CD4-positive, alpha-beta memory T cell (primary cell): ENCODE measurements at places on chromosomes 4 and X.
A peak's percentile ranks its signal among the peaks of the same experiment; 100 is the strongest.

GRCh38 chr4:8656185-8656517 lies 63.6 kb downstream of the CPZ start:
- DNase-seq, result no peak

DNA sequence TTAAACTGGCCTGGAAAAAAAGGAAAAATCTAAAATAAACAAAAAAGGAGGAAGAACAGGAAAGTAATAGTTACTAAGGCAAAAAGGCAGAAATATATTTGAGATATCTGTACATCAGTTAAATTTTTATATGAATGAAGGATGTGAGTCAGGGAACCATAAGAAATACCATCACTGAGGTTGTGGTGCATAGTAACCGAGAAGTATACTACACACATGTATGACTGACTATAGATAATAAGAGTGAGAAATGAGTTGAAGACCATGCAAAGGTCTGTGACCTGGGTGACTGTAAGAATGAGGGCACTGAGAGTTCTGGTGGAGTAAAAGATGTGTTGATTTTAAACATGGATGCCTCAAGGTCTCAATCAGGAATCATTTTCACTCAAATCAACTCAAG lies 220.6 kb upstream of the FAM241A start:
- DNase-seq, result no peak

DNA sequence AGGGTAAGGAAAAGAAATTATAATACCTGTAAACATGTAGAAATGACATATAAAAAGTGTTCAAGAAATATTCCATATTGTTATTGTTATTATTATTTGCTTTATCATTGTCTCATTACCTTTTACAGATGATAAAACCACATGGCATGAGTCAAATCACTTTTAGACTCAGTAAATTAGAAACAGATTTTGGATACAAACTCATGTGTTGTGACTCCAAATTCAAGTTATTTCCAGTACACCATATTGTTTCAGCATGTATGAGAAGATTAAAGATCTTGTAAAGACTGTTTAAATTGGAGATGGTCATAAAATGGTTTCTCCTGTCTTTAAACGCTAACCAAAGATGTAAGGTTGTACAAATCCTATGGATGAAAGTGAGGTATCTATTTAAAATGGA lies 18.1 kb downstream of the PPP1R2C start:
- DNase-seq, result no peak

DNA sequence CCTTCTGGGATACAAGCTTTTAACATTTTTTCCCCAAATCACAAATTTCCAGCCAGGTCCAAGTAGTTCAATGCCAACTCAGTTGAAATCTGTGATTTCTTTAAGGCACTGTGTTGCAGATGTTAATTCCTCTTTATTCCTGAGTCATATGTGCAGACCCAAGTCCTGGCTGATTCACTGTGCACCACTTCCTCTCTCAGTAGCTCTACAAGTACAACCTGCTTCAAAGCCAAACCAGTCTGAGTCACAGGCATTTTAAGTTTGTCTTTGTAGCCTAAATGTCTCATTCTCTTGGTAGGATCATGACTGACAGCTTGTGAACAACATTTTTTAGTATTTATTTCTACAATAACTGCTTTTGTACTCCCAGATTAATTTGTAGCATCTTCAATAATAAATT lies 165.6 kb upstream of the S100G start:
- peak; percentile 9 for DNase-seq

GRCh38 chrX:17968367-17968766 lies 107.3 kb upstream of the RAI2 start:
- DNase-seq, result no peak

DNA sequence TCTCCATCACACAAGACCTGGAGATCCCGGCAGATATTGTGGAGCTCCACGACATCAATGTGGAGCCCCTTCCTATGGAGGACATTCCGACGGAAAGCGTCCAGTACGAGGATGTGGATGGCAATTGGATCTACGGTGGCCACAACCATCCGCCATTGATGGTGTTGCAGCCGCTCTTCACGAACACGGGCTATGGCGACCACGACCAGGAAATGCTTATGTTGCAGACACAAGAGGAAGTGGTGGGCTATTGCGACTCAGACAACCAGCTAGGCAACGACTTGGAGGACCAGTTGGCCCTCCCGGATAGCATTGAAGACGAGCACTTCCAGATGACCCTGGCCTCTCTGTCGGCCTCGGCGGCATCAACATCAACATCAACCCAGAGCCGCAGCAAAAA lies 717 bp downstream of the YY2 start:
- DNase-seq, result no peak

DNA sequence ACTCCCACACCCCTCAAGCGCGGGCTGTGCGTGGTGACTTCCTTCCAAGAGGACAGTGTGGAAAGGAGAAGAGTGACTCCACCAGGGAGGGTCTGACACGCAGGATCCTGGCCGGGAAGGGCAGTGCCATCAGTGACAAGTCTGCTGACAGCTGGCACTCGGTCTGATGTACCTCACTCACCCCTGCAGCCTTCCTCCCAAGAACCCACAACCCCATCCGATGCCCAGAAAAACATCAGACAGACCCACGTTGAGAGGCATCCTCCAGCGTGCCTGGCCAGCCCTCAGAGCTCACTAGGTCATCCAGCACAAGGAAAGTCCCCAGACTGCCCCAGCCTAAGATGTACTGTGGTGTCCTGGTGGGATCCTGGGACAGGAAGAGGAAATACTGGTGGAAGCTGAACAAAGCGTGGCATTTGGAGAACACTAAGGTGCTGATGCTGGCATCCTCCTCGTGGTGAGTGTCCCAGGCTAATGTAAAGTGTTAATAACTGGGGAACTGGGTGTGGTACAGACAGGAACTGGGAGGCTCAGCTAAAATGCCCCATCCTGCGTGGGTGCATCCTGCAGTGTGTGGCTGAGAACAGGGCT lies 200.0 kb upstream of the PSAPL1 start:
- no peak for DNase-seq

GRCh38 chr4:53804719-53805118 lies 213.4 kb upstream of the LNX1 start:
- DNase-seq, result no peak

GRCh38 chr4:87853108-87853507 lies 20.3 kb downstream of the MEPE start:
- DNase-seq, result no peak

DNA sequence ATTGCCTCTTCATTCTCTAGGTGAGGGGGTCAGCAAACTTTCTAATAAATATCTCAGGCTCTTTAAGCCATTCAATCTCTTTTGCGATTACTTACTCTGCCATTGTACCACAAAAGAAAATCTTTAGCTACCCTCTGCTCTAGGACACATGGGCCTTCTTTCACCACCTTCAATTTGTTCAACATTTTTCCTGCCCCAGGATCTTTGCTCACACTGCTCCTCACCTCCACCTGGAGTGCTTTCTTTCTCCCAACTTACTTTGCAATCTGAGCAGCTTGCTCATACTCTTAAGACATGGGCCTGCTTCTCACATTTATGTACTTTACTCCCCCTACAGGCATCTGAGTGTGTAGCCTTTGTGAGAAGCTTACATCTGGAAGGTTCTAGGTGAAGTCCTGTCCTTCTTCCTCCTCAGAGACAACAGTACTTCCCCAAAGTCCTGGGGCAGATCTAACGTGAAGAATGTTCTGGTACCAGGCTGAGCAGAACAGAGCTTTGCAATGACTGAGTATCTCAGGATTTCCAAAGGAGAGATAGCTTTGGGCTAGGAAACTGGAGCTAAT lies 55.0 kb upstream of the PRDM5 start:
- peak; percentile 6 for DNase-seq

DNA sequence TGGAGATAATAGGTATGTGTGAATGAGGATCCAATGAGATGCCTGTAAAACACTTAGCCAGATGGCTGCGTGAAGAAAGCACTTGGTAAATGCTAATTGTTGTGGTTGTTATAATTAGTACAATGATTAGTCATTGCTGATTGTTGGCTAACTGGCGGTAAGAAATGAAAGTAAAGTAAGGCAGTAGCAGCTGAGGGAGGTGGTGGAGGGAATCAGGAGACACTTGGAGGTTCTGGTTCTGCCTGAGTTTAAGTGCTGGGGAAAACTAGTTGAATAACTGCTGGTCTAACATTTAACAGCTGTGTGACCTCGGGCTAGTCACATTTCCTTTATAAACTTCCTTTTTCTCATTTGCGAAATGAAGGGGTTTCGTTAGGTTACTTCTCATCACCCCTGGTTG lies 30.9 kb downstream of the CD38 start:
- no peak for DNase-seq
